ENCODE measurements at places on chromosomes 7 and 10. TPM values are rescaled to one million over a fixed set of nuclear protein-coding genes. Genes with fewer than 3 reads are reported as not detected.

SPDYE16 gene
- 7.2 TPM for polyA plus RNA-seq

RET gene
- 21.3 TPM for polyA plus RNA-seq

MOGAT3 gene
- polyA plus RNA-seq = 1.7 TPM

FGL2 gene
- 48.7 TPM for polyA plus RNA-seq

KCNH2 gene
- 22.5 TPM for polyA plus RNA-seq

PDE1C gene
- polyA plus RNA-seq = 2.5 TPM

DEPP1 gene
- 10.3 TPM for polyA plus RNA-seq

ADAMTS14 gene
- 2.5 TPM for polyA plus RNA-seq
